DMS153 (cell line): ENCODE measurements at places on chromosomes 2 and 18.
A peak's percentile ranks its signal among the peaks of the same experiment; 100 is the strongest.

- DNase-seq = no peak
Observed at GRCh38 chr2:1656961-1657841, 87.1 kb downstream of the PXDN start.

DNA sequence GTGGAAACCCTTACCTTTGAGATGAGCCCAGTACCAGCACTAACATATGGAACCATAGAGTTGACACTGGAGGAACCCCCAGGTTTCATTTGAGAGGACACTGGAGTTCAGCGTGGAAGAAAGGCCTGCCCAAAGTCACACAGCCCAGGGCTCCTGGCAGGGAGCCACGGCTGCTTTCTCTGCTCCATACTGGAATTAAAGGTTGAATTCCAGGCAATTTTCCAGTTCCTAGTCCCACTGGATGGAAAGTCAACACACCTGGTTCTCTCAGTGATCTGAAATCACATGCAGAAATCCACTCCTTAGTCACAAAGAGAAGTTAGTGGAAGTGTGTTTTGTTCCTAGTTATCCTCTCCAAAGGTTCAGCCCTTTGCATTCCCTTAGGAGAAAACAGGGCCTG is 336.1 kb upstream of the SKOR2 start:
- no peak for DNase-seq

- DNase-seq = no peak
Observed at GRCh38 chr2:46601328-46601963, 122.1 kb downstream of the TMEM247 start.

GRCh38 chr2:115999039-115999438 is 1556.6 kb downstream of the DPP10 start:
- no peak for DNase-seq

- no peak for DNase-seq
Observed at GRCh38 chr2:97728091-97728731, 14.8 kb downstream of the ZAP70 start.

GRCh38 chr18:58549814-58550339 is 79.0 kb downstream of the ALPK2 start:
- no peak for DNase-seq

GRCh38 chr18:68478246-68478645 is 236.7 kb downstream of the TMX3 start:
- no peak for DNase-seq

DNA sequence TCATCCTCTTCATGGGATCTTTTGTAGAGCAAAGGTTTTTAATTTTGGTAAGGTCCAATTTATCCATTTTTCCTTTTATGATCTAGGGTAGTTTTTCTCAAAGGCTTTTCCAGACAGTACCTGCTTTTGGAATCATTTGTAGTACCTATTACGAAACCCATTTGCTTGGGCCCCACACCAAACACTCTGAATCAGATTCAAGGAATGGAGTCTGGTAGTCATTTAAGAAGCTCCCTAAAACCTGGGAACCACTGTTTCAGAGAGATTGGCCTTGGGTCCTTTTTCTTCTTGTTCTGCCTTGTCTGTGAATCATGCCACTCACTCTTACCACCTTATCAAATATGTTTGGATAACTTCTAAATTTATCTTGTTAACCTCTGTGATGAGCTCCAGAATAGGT is 40.3 kb downstream of the OSBPL6 start:
- DNase-seq = no peak

GRCh38 chr2:236177604-236177966 is 9.4 kb upstream of the GBX2 start:
- DNase-seq = no peak

DNA sequence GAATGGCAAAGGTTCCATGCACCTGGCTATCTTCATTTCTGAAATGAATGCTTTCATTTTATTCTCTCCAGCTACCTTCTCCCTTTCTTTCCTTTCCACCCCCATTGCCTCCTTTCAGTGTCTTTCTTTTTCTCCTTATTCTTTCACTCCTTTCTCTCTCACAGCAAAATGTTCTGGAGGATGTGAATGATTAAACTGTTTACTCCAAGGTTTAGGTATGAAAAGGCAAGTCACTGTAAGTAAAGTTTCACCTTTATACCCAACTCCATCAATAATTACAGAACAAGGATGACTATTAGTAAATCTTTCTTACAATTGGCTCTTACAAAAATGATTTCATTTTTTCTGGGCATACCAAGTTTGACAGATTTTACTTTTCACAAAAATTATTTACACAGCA is 4.3 kb downstream of the PAX8 start:
- no peak for DNase-seq

DNA sequence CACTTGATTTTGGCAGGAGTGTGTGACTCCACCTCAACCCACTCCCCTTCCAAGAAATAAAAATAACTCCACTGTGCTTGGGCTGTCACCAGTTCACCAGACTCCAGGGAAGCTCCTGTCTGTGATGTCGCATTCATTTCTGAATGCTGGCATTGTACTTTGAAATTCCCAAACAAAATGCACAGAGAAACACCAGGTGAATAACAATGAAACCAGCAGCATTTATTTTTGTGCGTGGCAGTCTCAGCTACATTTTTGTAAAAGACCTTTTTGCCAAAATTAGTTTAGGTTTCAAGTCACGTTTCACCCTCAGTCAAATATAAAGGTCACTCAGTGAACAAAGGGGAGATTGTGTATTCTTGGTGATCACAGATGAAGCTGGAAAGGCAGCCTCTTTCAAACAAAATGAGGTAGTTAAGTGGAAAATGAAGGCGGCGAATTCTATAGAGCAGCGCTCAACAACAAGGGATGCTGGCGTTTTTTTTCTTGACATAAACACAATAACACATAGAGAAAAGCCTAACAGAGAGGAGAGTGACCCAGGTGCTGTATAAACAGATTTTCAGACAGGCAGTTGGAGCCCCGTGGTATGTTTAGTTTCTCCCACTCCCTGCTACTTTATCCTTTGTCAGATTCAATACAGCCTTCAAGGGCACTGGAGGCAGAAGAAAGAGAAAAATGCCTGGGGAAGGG is 210.3 kb upstream of the GCFC2 start:
- no peak for DNase-seq

DNA sequence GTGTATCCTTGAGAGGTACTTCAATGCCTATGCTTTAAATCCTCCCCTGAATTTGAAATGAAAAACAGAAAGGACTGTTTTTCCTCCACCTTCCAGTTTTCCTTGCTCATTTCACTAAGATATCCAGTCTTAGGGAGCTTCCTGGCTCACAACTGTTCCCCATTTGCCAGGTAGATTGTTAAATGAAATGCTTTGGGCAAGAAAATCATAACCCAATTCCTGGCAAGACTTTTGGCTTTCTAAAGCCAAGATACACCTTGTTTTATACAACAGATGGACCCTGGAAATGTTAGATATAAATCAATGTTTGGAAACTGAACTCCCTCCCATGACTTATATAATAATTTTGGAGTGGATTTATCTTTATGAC is 3.6 kb upstream of the CHMP3 start:
- no peak for DNase-seq

- DNase-seq = no peak
Observed at GRCh38 chr2:3625186-3625585, 30.3 kb downstream of the COLEC11 start.

DNA sequence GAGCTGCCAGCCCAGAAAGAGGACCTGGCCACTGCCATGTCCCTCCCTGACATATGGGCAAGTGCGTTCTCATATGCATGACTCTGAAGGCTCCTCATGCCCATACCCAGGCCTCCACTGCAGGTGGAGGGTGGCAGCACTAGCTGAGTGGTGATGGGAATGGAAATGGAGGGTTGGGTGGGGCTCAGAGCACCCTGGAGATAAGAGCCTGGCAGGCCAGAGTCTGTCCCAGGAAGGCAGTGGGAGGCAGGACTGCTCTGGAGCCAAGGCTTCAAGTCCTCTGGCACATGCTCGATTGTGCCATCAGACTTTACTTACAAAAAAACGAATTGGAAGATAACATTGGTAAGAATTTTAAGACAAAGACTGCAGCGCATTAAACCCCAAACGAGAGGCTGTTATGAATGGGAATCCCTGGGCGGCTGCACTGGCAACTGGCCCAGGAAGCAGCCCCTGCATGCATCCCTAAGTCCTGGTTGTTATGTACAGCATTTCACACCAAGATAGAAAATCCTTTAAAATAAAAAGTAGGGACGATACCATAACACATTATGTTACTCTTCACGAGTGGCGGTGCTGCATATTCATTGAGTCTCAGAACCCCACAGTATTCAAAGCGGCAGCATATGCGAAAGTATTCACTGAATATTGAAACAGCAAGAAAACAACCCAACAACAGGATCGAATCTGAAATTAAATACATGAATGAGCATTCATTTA is 81.7 kb upstream of the FAM98A start:
- no peak for DNase-seq

GRCh38 chr2:20640411-20641122 is 10.3 kb downstream of the HS1BP3 start:
- DNase-seq = no peak

- no peak for DNase-seq
Observed at GRCh38 chr2:152336854-152337510, 2.0 kb downstream of the FMNL2 start.

DNA sequence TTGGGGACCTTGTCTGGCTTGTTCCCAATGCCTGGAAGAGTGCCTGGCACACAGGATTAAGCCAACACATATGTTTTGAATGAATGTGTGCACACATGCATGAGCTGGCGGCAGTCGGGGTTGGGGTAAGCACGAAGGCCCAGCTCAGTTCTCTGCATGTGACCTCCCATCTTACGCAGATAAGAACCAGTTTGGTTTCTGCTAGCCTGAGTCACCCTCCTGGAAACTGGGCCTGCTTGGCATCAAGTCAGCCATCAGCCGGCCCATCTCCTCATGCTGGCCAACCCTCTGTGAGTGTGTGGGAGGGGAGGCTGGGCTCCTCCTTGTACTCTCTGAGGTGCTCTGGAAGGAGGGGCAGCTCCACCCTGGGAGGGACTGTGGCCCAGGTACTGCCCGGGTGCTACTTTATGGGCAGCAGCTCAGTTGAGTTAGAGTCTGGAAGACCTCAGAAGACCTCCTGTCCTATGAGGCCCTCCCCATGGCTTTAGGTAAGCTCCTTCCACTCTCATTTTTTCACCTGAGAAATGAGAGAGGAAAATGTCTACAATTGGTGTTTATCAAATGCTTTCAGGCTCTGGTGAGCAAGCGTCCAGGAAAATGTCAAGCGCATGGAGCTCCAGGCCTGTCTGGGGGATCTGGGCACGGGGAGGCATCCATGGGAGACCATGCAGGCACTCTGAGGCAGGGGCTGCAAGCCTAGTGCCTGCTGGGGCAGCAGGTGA is 9.7 kb upstream of the IL1RN start:
- DNase-seq = no peak

GRCh38 chr2:120960770-120961366 is 225.2 kb downstream of the GLI2 start:
- no peak for DNase-seq

GRCh38 chr2:152200101-152200500 is 24.5 kb upstream of the STAM2 start:
- DNase-seq = no peak

GRCh38 chr2:44342854-44343253 is 18.4 kb downstream of the PREPL start:
- peak; percentile 32 for DNase-seq

DNA sequence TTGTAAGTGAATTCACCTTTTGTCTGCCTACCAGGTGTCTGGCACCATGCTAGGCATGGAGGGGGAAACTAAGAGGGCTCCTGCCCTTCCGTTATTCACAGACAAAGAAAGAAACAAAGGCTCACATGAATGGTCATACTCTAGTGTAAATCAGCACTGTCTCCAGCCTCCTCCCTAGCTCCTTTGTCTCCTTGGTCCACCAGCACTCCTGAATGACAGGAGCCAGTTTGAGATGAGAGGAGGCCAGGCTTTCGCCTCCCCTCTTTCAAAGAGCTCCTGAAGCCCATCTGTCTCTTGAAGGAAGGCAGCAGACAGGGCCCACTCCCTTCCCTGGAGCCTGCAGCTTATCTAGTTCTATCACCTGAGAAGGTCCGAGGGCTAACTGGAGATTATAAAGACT is 18.7 kb downstream of the SATB2 start:
- no peak for DNase-seq

DNA sequence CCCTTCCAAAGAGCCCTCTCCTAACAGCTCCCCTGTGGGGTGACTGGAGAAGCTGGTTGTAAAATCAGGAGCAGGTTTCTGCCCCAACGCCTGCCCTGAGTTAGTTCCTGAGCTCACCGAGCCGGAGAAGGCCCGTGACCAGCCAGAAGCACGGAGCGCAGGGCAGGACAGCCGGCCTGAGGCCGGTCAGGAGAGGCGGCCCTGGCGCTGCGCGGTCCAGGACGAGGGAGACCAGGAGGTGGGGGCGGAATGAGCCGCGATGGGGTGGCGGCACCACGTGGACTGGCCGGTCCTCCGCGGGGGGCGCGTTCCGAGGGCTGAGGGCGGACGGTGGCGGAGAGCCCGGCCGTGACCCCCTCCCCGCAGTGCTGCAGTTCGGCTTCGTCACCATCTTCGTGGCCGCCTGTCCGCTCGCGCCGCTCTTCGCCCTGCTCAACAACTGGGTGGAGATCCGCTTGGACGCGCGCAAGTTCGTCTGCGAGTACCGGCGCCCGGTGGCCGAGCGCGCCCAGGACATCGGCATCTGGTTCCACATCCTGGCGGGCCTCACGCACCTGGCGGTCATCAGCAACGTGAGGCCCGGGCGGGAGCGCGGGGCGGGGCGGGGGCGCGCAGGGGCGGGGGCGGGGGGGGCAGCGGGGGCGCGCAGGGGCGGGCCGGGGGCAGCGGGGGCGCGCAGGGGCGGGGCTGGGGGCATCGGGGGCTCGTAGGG is 29.0 kb downstream of the ANO7 start:
- DNase-seq = no peak

DNA sequence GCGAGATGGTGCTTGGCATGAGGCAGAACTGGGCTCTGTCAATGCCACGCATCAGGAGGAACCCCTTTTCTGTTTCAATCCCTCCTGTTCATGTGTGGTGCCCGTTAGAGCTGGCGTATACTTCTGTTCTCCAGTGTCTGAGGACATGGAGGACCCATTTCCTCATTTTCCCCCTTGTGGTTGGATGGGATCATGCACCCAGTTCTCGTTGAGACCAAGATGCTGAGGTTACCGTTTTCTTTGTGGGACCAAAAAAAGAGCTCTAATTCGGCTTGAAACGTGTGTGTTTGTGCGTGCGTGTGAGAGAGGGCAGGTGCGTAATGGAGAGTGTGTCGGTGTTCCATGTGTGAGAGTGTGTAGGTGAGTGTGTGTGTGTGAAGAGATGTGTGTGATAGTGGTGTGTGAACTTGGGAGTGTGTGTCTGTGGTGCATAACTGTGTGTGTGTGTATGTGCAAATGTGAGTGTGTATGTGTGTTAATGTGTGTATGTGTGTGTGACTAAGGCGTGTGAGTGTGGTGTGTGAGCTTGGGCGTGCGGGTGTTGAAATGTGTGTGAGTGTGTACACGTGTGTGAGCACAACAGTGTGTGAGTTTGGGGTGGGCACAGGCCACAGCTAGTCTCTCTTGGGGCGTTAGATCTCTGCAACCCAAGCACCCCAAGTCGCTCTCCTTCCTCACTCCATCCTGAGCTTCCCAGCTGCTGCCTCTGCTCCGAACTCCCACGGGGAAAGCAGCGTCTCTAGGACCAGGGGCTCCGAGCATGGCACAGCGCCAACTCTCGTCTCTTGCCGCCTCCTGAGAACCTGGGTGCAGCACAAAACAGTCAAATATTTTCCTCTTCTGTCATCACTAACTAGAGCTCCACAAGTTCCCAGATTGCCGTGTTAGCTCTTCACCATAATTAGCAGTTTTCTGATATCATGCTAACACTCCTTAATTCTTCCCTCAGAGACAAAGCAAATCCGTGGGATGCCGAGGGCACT is 75.8 kb downstream of the LONRF2 start:
- no peak for DNase-seq
